ENCODE measurements at places on chromosomes 2 and 18.

- DNase-seq = no peak
Observed at GRCh38 chr2:80378-80777, 34.1 kb upstream of the FAM110C start.

DNA sequence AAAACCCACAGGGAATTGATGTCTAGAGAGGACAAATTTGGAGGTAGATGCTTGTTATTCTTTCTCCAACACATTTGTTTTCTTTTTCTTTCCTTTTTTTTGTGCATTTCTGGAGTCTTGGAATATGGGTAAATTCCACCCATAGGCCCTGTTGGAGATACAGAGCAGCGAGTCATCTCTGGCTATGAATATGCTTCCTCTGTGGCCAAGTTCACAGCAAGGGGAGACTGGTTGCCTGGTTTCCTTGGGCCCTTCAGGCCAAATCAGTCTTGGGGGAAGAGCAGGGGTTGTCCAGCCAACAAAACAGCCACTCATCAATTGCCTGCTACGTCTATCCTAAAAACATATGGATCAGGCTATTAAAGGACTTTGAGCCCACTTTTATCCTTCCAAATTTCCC lies 27.5 kb downstream of the SP100 start:
- DNase-seq = no peak

- no peak for DNase-seq
Observed at GRCh38 chr2:173286153-173286809, 68.4 kb upstream of the CDCA7 start.

DNA sequence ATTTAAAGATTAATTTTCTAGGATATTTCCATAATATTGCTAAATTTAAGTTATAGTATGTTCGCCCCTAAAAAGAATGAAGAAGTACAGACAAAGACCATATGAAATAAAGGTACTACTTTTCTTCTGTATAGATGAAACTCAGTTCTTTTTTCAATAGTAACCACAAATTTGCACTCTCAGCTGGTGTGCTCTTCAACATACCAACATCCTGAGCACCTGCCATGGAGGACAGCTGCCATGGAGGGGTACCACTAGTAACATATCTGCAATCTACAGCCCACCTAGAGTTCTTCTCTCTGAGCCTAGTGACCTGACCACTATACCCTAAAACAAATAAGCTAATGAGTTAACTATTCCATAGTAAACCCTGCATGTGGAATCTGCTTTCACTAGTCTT lies 36.8 kb upstream of the ERCC3 start:
- no peak for DNase-seq

GRCh38 chr2:104818264-104818663 lies 35.7 kb upstream of the POU3F3 start:
- DNase-seq = no peak
